ENCODE measurements at places on chromosomes 16 and 17. TPM values are rescaled to one million over a fixed set of nuclear protein-coding genes. Genes with fewer than 3 reads are reported as not detected.

C1QTNF8 gene
- not detected for total RNA-seq

EVI2B gene
- 15.9 TPM for total RNA-seq

KRT25 gene
- total RNA-seq, result not detected

LYRM9 gene
- total RNA-seq, result 6.8 TPM

NPIPA2 gene
- total RNA-seq, result 4.7 TPM

TPSD1 gene
- not detected for total RNA-seq

SRL gene
- not detected for total RNA-seq
